PC-9 (cell line): ENCODE measurements at places on chromosomes 6 and 20. TPM values are rescaled to one million over a fixed set of nuclear protein-coding genes. Genes with fewer than 3 reads are reported as not detected.

GRCh38 chr6:19035461-19036195 lies 648.5 kb downstream of the RNF144B start:
- H3K36me3 ChIP-seq = no peaks in the 10 kb centered on the region
- no peaks in the 10 kb centered on the region for H3K27me3 ChIP-seq
- DNase-seq = no peak
- H3K4me3 ChIP-seq = no peak overlapping the region
- H3K4me1 ChIP-seq = no peaks in the 10 kb centered on the region

GRCh38 chr6:165841153-165841558 lies 178.1 kb upstream of the PDE10A start:
- no peak for DNase-seq
- no peaks in the 10 kb centered on the region for H3K4me1 ChIP-seq
- H3K4me3 ChIP-seq = no peak overlapping the region
- H3K27me3 ChIP-seq = peaks cover 67% of the 10 kb centered on the region
- H3K27ac ChIP-seq = no peak overlapping the region

- H3K36me3 ChIP-seq = no peaks in the 10 kb centered on the region
- H3K27me3 ChIP-seq = no peaks in the 10 kb centered on the region
- H3K27ac ChIP-seq = no peak overlapping the region
- no peaks in the 10 kb centered on the region for H3K4me1 ChIP-seq
- no peak for DNase-seq
Measured at GRCh38 chr6:141675957-141676356, 456.8 kb upstream of the GJE1 start.

GRCh38 chr20:23047738-23048214 lies 1.7 kb downstream of the THBD start:
- peak; percentile 32 for DNase-seq
- no peaks in the 10 kb centered on the region for H3K36me3 ChIP-seq
- peak overlapping the region; percentile 75 for H3K4me3 ChIP-seq
- H3K27ac ChIP-seq = peak overlapping the region; percentile 97

GRCh38 chr20:44035924-44036323 lies 121.3 kb downstream of the TOX2 start:
- no peak for DNase-seq
- no peaks in the 10 kb centered on the region for H3K27me3 ChIP-seq
- H3K4me3 ChIP-seq = no peak overlapping the region
- H3K4me1 ChIP-seq = no peaks in the 10 kb centered on the region
- no peak overlapping the region for H3K27ac ChIP-seq

The COL21A1 gene
- total RNA-seq = 0.13 TPM in 1 of 2 replicates, not detected in the other

The PABPC1L gene
- total RNA-seq = 132 and 156 TPM in 2 replicates
